Occipital lobe (tissue), 3 donors: ENCODE measurements at places on chromosomes 12 and 14. TPM values are rescaled to one million over a fixed set of nuclear protein-coding genes. Genes with fewer than 3 reads are reported as not detected.

- no peak for DNase-seq
These were observed 1493.0 kb downstream of the AACS start for GRCh38 chr12:126558219-126558618.

DNA sequence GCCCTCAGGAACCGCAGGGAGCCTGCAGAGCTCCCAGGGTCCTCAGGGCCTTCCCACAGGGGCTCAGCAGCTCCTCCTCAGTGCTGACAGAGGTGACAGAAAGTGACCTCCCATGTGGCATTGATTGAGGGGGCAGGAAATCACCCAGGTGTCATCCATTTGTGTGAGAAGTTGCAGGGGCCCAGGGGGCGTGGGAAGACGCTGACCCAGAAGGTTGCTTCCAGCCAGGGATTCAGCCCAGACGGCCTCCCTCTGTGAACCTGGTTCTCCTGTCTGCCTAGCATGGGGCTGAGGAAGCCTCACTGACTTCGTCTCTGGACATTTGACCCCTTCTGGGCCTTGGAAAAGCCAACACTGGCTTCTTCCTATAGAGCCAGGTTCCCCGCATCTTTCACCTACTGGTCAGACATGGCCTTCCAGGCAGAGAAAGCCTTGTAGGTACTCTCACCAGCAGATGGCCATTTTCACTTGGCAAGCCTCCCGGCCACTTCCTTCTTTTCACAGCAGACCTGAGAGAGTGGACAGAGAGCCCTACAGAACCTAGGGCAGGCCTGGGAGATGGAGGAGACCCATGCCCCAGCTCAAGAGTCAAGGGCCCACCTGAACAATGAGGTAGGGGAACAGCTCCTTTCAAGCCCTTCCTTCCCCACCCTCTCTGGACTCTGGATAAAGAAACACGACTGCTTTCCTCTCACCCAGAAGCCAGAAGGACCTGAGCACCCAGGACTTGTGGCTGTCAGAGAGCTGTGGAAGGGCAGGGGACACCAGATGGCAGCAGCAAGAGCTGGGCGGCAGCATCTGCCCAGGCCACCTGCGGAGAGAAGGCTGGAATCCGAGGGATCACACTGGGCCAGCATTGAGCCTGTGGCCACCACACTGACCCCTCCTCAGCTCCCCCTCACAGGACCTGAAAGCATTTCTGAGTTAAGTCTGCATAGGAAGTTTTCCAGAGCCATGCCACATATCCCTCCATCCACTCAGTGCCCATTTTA lies 377.8 kb downstream of the DPF3 start:
- no peak for DNase-seq

- no peak for DNase-seq
These were observed 15.5 kb downstream of the TRMT5 start for GRCh38 chr14:60965402-60965801.

DNA sequence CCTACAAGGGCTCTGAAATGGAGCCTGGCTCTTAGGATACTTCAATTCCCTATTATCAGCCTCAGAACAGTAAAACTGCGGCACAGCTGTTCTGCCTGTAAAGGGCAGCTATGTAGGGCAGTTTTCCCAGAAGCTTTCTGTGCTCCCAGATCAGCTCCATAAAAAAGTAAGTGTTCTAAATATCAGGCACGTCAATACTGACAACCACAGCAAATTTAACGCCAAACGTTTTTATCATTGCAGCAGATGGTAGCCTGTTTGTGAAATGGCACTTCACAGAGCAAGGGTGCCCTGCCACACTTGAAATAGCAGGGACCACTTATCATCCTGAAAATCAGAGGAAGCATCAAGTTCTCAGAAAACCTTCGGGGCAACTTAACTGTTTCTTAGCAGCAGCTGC lies 54.8 kb upstream of the PTHLH start:
- no peak for DNase-seq

SLC25A21 gene
- 0.78 TPM for total RNA-seq

DNA sequence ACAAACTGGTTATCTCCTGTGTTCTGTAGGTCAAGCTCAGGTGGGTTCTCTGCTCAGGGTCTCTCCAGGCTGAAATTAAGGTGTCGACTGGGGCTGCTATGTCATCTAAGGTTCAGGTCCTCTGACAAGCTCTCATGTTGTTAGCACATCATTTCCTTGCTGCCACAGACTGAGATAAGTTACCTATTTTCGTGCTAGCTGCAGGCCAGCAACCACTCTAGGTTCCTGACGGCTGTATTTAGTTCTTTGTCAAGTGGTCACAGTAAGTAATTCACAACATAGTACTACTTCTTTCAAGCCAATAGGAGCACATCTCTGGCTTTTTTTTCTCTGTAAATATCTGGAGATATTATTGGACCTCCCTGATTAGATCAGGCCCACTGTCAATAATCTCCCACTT lies 169.3 kb upstream of the CAND1 start:
- no peak for DNase-seq

DNA sequence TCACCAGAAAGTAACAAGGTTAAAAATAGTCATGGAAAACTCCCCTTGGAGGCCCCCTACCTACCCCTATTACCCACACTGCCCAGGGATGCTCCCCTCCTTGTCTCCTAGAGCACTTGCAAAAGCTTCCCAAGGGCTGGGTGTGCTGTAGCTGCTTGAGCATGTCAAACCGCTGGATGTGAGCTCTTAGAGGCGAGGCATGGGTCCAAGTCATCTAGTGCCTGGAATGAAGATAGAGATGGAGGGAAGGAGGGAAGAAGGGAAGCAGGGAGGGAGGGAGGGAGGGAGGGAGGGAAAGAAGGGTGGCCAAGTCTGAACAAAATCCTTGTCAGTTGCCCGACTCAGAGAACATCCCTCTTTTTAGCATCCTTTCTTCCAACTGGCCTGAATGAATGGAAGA lies 43.1 kb downstream of the LTBP2 start:
- no peak for DNase-seq

DNA sequence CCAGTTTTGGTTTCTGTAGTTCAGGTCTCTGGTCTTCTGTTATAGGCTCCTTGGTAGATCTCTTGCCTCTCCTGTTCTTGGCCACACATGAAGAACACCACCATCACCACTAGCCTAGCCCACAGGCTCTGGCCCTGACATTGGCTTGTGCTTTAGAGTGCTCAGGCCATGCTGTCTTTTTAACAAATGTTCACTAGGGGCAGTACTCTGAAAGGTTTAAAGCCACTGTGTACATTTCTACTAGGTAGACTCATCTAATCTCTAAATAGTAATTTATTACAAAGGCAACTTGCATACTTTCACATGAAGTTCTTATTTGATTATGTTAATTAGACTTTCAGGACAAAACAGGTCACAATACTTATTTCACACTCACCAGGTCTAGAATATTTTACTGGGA lies 38.3 kb downstream of the PDE6H start:
- no peak for DNase-seq

MMP17 gene
- total RNA-seq, result 25.9 TPM

ANKRD9 gene
- 5.9 TPM for total RNA-seq

WNT1 gene
- not detected for total RNA-seq

GRCh38 chr14:100524933-100525243 lies 62.3 kb downstream of the BEGAIN start:
- no peak for DNase-seq

DNA sequence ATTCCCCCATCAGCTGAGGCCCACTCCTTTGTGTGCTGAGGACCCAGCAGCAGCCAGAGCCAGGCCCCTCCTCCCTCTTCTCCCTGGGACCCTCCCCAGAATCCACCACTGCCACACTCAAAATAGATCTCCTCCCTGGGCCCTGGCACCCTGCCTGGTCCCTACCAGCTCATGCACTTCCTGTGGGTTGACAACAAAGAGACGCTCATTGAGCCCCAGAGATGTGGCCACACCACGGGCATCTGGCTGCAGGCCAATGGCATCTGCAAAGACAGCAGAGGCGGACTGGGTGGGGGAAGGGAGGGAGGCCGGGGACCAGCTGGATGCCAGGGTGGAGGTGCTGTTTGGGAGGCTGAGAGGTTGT lies 16.0 kb upstream of the ENDOU start:
- peak; percentile 90 for DNase-seq
